ENCODE measurements at places on chromosomes 3 and 15.

DNA sequence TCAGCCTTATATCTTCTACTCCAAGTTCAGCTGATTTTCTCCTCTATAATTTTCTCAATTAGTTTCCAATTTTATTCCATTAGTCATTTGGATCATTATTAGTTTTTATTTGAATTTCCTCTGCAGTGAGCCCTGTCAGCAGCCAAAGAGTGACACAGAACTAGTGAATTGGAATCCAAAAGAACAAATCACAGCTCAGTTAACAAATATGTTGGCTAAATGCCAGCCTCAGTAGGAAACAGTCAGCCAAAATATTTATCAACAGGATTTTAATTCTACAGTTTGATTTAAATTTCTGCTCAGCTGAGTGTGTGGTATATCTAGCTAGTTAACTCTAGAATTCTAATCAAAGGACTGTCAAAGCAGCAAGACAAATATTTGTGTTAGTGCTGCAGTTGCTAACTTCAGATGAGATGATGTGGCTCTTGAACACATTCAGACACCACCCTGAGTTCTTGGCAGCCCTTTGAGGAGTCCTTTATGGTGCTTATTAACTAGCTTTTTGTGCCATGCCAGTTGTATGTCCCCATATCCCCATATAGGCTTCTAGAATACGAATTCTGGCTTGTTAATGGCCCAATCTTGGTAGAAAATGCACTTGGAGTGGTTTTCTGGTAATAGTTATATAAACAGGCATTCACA, 194.5 kb downstream of the CPNE4 start:
- no peak for DNase-seq

- DNase-seq: no peak
Observed at GRCh38 chr3:9761919-9762318, 7.8 kb downstream of the CAMK1 start.

- no peak for DNase-seq
Observed at GRCh38 chr15:50390554-50391264, 33.5 kb upstream of the USP8 start.

GRCh38 chr3:99795573-99795972, 22.1 kb upstream of the CMSS1 start:
- no peak for DNase-seq

- no peak for DNase-seq
Observed at GRCh38 chr3:115428841-115429240, 194.5 kb upstream of the GAP43 start.

DNA sequence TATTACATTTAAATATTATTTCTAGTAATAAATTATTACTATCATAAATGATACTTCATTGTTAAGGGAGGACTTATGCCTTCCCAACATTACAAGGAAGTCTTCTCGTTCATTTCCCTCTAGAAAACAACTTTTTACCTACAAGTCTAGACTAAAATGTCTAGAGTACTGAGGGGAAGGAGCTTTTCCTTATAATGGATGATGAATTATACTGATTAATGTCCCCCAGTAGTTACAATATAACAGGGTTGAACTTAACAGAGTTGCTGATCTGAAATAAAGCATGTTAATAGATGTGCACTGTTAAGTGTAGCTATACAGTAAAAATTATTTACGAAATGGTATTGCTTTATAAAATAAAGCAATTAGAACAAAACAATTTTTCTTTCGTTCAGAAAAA, 2.7 kb upstream of the MNS1 start:
- DNase-seq: no peak

DNA sequence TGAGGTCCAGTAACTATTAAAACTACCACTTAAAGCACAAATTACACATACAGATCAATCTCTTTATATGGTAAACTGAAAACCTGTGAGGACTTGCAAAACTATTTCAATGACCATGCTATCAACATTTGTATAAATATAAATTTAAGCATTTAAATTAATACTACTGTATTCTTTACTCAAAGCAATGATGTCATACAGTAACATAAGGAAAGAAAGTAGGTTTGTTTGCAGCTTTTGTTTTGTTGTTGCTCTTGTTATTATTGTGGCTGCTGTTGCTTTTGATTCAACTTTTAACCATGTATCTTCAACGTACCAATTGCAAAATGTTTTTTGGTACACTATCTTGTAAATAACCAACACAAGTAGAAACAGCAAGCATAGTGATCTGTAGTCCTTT, 22.0 kb downstream of the CBLB start:
- no peak for DNase-seq

- DNase-seq: peak; percentile 18
Observed at GRCh38 chr3:43638594-43639447, 17.0 kb upstream of the ANO10 start.

DNA sequence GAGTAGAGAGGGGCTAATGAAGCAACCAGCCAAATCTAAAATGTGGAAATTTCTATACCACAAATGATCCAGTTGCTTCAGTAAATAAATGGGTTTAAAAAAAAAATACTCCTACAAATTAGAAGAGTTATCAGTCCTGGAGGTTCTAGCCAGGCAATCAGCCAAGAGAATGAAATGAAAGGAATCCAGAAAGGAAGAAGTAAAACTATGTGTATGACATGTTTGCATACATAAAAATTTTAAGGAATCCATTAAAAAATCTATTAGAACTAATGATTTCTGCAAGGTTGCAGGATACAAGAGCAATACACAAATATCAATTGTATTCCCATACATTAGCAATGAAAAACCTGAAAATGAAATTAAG, 9.6 kb downstream of the MESP2 start:
- no peak for DNase-seq

- no peak for DNase-seq
Observed at GRCh38 chr3:188884299-188885043, 287.3 kb upstream of the TPRG1 start.

DNA sequence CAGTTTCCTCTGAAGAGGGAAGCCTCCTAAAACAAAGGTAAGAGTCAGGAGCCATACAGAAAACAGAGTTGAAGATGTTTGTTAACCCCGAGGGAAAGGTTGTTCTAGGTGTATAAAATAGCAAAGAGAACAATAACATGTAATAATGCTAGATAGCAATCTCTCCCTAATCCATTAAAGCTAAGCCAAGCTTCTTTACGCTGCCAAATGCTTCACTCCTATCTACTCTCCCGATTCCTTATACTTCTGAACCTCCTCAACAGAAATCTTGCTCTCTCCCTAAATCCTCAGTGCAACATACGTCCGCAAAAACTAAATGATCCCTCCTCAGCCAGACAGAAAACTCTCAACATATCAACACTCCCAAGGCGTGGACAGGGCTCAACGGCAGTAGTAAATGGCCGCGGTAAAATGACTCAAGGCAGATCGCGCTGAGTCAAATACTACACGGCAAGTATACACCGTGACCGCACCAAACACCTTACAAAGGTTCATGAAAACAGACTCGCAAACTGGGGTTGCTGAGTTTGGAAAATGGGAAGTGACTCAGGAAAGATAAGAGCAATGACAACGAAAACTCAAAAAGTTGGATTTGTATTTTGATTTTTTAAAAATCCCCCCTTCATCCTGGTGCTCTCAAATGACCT, 682 bp downstream of the CLDND1 start:
- peak; percentile 54 for DNase-seq

GRCh38 chr3:70085613-70086012, 86.1 kb downstream of the SAMMSON start:
- no peak for DNase-seq

GRCh38 chr15:101445562-101446517, 43.7 kb downstream of the PCSK6 start:
- DNase-seq: no peak

- DNase-seq: no peak
Observed at GRCh38 chr3:53038679-53039375, 7.0 kb downstream of the SFMBT1 start.

GRCh38 chr3:194458131-194458530, 28.7 kb downstream of the ATP13A3 start:
- DNase-seq: no peak

DNA sequence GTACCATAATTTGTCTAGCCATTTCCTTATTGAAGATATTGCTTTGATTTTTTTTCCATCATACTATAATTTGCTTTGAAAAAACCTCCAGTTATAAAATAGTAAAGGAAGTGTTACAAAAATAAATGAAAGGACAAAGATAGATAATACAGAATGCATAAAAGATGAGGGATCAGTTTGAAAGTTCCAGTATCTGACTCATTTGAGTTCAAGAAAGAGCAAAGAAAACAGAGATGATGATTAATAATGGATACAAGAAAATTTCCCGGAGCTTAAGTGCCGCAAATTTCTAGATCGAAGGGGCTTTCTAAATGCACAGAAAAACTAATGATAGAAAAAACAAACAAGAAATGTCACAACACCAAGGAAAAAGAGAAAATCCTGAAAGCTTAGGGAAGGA, 4.3 kb downstream of the WDR48 start:
- DNase-seq: no peak

DNA sequence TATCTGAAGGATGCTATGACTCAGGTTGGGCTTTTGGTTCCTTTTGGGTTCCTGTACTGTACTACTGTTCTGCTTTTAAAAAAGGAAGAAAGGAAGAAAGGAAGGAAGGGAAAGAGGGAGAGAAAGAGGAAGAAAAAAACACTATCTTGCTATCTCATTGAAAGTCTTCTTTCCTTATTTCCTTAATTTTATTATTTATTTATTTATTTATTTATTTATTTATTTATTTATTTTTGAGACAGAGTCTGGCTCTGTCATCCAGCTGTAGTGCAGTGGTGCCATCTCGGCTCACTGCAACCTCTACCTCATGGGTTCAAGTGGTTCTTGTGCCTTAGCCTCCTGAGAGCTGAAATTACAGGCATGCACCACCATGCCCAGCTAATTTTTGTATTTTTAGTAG, 198.9 kb upstream of the SOX2 start:
- no peak for DNase-seq

DNA sequence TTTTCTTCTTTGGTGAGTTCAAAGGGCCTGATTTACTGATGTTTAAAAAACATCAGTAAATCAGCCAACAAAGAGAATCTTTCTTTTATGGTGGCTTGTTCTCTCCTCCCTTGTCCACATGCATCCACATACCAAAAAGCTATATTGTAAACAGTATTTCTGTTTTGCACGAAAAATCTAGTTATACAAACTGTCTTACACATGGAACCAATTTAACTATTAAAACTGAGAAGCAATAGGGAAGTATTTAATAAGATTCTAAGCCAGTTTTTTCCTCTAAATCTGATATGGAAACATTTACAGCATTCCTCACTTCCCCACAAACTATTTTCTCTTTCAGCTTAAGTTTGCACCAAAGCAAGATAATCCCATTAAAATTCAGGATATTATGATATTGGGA, 110.8 kb upstream of the ICE2 start:
- no peak for DNase-seq

DNA sequence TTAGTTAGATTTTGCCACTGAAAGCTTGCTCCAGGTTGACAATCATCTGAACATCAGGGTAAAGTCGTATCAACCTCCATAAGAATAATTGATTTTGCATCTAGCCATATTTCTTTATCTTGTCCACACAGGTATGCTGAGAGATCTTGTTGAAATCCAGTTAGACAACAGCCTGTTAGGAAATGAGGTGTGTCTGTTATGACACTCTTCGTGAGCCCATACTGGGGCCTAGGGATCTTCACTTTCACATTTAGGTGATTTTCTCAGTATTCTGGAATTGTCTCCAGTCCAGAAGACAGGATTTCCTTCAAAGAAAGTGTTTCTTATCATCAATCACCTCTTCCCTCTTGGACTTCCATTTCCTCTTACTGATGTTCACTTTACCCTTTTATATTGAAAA, 18.1 kb downstream of the DNAJB11 start:
- DNase-seq: no peak

- DNase-seq: no peak
Observed at GRCh38 chr3:102733791-102734563, 299.2 kb downstream of the ZPLD1 start.

GRCh38 chr15:69808756-69809155, 289.0 kb downstream of the TLE3 start:
- DNase-seq: no peak

GRCh38 chr15:42228036-42228435, 19.9 kb upstream of the VPS39 start:
- no peak for DNase-seq

- DNase-seq: no peak
Observed at GRCh38 chr3:14393440-14394106, 8.8 kb upstream of the SLC6A6 start.

GRCh38 chr3:174859114-174859735, at the start of gene NAALADL2:
Gene NAALADL2 (plus strand): TSS chr3:174859334.
- DNase-seq: no peak

GRCh38 chr3:9721700-9722060, 9.9 kb upstream of the BRPF1 start:
- no peak for DNase-seq

- no peak for DNase-seq
Observed at GRCh38 chr15:80207887-80208286, 44.1 kb downstream of the CTXND1 start.

GRCh38 chr3:25150199-25150598, 277.9 kb upstream of the RARB start:
- no peak for DNase-seq

DNA sequence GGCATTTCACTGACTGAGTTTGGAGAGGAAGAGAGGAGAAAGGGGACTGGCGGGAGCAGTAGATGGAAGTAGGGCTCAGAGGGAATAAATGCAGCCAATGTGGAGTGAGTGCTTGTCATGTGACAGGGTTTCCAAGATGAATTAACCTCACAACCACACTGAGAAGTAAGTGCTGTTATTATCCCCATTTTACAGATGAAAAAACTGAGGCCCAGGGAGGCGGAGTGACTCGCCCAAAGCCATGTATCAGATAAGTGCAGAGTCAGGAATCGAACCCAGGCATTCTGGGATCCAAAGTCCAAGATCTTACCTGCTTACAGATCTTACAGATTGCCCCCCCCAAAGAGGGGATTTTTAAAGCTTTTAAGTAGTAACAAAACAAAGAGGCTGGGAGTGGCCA, 207.2 kb downstream of the SHQ1 start:
- no peak for DNase-seq

GRCh38 chr3:127255516-127255915, 32.3 kb downstream of the PRR20G start:
- DNase-seq: no peak

- no peak for DNase-seq
Observed at GRCh38 chr3:54131026-54131605, 8.8 kb downstream of the CACNA2D3 start.

DNA sequence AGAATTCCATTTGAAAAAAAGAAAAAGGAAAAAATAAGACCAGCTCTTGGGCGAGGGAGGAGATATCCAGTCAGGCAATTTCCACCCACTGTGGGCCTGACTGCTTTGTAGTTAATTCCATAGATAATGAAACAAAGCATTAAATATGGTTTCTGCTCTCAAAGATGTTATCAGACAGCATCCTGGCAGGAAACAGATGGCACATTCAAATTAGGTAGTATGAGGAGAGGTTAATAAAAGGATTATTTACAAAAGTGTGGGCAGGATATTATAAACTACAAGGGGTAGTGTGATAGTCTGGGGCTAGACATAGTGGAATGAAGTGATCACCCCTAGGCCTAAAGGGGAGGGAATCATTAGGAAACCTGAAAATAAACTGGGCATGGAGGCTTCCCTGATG, 193.2 kb downstream of the CLSTN2 start:
- no peak for DNase-seq

DNA sequence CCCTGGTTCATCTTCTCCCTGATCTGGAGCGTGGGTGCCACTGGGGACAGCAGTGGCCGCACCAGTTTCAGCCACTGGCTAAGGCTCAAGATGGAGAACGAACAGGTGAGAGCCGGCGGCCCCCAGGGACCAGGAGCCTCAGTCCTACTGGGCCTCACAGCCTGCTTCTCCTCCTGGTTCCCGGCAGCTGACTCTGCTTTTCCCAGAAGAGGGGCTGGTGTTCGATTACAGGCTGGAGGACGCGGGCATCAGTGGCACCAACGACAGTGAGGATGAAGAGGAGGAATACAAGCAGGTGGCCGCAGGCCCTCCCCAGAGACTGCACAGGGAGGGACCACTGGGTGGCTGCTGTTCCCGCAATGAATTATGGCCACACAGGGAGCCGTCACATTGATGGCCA, 54.4 kb downstream of the DNAH1 start:
- no peak for DNase-seq

Measured in activated CD4-positive, alpha-beta T cell treated with anti-CD3 and anti-CD28 coated beads for 4 hours (primary cell).